ENCODE measurements at places on chromosomes 5 and 9. TPM values are rescaled to one million over a fixed set of nuclear protein-coding genes. Genes with fewer than 3 reads are reported as not detected.

DNA sequence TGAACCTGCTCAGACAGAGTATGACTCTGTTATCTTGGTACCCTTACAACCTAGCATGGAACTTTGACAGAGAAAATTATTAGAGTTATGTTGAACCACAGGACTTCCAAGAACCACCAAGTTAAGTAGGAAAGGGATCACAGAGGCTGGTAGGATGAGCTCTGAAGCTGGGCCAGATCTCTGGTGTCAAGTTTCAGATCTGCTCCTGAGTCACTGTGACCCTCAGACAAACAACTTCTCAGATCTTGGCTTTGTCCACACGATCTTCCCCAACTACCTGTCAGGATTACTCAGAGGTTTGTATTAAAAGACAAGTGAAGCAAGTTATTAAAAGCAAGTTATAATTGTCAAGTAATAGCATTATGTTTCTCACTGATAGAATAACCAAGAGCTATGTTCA lies 189.0 kb downstream of the SEC61B start:
- no peak overlapping the region for H3K4me3 ChIP-seq
- peak overlapping the region; percentile 76 for H3K27ac ChIP-seq
- peaks cover 16% of the 10 kb centered on the region for H3K4me1 ChIP-seq
- DNase-seq = no peak
- no peaks in the 10 kb centered on the region for H3K27me3 ChIP-seq
- no peaks in the 10 kb centered on the region for H3K36me3 ChIP-seq

GRCh38 chr5:129716235-129716634 lies 31.7 kb upstream of the MINAR2 start:
- no peak for DNase-seq
- H3K36me3 ChIP-seq = no peaks in the 10 kb centered on the region
- H3K4me3 ChIP-seq = no peak overlapping the region
- no peaks in the 10 kb centered on the region for H3K27me3 ChIP-seq

LHX3 gene
- total RNA-seq = 0.81 TPM

DNA sequence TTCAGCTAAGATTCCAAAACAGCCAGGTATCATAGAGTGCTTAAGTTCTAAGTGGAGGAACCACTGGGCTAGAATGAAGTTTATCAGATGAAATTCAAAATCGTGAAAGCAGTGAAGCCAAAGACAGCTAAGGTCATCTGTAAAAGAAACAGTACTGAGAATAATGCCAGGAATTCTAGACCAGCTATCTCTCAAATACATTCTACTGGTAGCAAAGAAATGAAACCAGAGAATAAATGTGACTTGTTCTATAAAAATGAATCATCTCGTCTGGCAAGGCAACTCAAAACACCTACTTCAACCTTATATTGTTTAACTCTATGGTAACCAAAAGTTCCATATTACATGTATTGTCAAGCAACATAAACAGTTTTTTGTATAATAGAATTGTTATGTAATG lies 51.3 kb upstream of the RGMB start:
- H3K36me3 ChIP-seq = peaks cover 4% of the 10 kb centered on the region
- no peaks in the 10 kb centered on the region for H3K4me1 ChIP-seq
- no peak for DNase-seq
- H3K27ac ChIP-seq = no peak overlapping the region

C9 gene
- total RNA-seq = not detected

GRCh38 chr9:82363198-82363597 lies 374.6 kb downstream of the SPATA31D1 start:
- H3K4me1 ChIP-seq = peaks cover 16% of the 10 kb centered on the region
- no peak overlapping the region for H3K4me3 ChIP-seq
- no peaks in the 10 kb centered on the region for H3K27me3 ChIP-seq
- H3K36me3 ChIP-seq = no peaks in the 10 kb centered on the region
- DNase-seq = peak; percentile 16

Data from glutamatergic neuron (in vitro differentiated cells).